ENCODE measurements at places on chromosomes 4 and X.

GRCh38 chr4:125642645-125643044 lies 327.9 kb downstream of the FAT4 start:
- no peak for DNase-seq

- DNase-seq: no peak
Observed at GRCh38 chr4:65083076-65083475, 587.2 kb downstream of the EPHA5 start.

DNA sequence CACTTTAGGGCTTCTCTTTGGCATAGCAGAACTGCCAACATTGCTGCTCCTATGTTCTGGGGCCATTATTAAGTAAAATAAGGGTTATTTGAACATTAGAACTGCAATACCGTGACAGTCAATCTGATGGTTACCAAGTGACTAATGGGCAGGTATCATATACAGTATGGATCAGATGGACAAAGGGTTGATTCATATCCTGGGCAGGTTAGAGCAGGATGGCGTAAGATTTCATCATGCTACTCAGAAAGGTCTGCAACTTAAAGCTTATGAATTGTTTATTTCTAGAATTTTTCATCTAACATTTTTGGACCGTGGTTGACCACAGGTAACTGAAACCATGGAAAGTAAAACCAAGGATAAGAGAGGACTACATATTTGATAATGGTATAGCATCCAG lies 40.9 kb downstream of the BRCC3 start:
- no peak for DNase-seq

- DNase-seq: no peak
Observed at GRCh38 chrX:46234775-46235174, 310.4 kb downstream of the ZNF674 start.

DNA sequence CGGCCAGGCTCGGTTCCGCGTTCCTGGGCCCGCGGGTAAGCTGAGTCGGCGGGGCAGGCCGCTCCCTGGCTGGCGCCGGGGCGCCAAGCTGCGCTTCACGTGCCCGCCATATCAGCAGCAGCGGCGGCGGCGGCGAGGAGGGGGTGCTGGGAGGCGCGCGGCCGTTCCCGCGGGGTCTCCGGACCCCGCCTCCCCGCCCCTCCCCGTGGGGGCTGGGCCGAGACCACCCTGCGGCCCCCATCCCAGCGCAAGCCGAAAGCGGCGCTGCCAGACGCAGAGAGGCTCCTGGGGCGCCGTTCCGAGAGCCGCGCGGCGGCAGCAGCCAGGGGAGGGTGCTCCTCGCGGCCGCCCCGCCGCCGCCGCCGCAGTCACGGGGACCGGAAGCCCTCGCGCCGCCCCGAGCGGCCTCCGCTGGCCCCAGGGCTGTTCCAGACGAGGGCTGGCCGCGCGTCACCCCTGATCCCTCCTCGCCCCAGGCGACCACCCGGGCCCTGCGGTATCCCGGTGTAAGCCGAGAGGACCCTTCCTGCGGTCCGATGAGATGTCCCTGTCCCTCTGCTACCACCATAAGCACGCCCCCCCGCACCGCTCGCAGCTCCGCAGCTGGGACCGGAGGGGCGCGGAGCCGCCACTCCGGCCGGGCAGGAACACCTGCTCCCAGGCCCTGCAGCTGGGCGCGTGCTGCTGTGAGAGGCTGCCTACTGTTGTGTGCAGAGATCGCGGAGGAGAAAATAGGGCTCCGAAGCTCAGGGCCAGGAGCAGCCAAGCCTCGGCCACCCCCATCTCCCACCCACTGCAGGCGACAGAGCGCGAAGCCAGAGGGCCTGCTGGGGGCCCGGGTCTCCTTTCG lies 7.5 kb upstream of the BCOR start:
- peak; percentile 73 for DNase-seq

DNA sequence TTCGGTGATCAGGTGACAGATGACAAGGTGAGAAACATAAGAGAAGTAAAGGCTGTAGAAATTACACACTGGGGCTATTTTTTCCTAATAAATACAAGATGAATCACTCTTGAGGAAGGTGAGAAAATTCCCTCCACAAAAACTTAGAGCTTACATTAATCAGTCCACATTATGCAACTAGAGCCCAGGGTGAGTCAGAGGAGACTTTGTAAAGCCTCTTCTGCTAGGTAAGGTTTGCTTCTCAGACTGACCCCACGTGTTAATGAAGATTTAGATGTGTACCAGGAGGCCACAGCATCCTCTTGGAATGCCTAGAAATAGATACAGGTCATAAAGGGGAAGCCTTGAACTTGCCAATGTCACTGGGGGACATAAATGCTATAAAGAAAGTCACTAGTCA lies 396.0 kb upstream of the SMIM31 start:
- DNase-seq: peak; percentile 6

GRCh38 chr4:2798399-2799223 lies 5.7 kb downstream of the SH3BP2 start:
- no peak for DNase-seq

GRCh38 chr4:122481766-122482405 lies 25.4 kb upstream of the IL2 start:
- peak; percentile 14 for DNase-seq

GRCh38 chr4:54400802-54401201 lies 171.7 kb downstream of the PDGFRA start:
- DNase-seq: no peak

DNA sequence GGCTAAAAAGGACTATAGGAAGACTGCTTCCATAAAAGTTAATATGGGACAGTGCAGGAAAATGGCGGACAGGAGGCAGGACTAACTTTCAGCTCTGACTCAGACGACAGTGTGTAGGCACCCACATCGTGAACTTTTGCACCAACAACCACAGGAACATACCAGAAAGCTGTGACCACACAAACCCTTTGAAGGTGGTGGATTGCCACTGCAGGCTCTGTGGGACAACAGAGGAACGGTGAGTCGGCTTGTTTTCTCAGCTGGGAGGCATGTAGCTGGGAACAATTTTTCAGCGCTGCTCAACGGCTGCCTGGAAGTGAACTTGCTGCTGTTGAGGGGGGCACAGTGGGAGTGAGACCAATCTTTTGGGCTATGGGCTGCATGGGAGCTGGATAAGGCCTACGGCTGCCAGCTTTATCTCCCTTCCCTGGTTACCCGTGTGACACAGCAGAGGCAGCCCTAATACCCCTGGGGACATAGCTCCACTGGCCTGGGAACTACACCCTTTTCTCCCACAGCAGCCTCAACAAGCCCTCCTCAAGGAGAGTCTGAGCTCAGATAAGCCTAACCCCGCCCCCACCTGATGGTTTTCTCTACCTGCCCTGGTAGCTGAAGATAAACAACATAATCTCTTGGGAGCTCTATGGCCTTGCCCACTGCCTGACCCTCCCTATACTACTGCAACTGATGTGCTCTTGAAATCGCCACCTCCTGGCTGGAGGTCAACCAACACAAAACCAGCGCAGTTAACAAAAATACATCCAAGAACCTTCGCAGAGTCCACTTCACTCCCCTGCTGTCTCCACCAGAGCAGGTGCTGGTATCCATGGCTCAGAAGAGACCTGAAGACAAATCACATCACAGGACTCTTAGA lies 1537.0 kb downstream of the C4orf33 start:
- DNase-seq: no peak

DNA sequence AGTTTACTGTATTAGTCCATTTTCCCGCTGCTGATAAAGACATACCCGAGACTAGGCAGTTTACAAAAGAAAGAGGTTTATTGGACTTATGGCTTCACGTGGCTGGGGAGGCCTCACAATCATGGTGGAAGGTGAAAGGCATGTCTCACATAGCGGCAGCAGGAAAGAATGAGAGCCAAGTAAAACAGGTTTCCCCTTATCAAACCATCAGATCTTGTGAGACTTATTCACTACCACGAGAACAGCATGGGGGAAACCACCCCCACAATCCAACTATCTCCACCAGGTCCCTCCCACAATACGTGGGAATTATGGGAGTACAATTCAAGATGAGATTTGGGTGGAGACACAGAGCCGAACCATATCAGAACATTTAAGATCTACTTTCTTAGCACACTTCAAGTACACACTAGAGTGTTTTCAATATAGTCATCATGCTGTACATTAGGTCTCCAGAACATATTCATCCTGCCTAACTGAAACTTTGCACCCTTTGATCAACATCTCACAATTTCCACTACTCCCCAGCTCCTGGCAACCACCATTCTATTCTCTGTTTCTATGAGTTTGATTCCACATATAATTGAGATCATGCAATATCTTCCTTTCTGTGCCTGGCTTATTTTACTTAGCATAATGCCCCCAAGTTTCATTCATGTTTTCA lies 341.0 kb downstream of the ARHGAP24 start:
- no peak for DNase-seq

DNA sequence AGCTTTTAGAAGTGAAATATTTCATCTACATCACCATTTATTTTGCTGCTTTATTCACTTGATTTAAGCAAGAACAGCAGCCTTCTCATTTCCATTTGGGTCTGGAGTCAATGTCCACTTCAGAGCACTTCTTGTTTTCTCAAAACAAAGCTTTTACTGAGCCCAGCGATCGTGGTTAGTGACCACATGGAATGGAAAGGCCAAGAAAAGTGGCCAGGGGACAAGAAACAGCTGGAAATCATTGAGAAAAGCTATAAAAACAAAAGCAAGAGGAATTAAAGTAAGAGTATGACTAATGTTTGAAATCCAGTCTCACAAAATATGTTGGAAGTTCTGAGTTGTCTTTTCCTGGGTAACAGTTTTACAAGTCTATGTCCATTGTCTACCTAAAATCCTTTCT lies 328.4 kb upstream of the INTU start:
- no peak for DNase-seq

DNA sequence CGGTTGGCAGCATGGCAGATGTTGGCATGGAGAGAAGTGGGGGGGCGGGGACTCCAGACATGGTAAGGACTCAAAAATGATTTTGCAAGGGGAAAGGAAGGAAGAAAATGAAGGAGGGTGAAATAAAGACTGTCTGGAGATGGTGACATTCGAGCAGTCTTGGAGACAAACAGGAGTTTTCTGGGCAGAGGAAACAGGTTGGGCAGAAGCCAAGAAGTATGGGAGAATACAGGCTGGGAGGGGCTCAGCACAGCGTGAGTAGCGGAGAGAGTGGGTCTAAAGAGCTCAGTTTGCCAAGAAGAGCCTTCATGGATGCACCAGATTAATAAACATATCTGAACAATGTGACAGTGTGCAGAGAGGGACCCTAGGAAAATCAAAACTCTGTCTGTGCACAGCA lies 13.3 kb upstream of the CRMP1 start:
- no peak for DNase-seq

DNA sequence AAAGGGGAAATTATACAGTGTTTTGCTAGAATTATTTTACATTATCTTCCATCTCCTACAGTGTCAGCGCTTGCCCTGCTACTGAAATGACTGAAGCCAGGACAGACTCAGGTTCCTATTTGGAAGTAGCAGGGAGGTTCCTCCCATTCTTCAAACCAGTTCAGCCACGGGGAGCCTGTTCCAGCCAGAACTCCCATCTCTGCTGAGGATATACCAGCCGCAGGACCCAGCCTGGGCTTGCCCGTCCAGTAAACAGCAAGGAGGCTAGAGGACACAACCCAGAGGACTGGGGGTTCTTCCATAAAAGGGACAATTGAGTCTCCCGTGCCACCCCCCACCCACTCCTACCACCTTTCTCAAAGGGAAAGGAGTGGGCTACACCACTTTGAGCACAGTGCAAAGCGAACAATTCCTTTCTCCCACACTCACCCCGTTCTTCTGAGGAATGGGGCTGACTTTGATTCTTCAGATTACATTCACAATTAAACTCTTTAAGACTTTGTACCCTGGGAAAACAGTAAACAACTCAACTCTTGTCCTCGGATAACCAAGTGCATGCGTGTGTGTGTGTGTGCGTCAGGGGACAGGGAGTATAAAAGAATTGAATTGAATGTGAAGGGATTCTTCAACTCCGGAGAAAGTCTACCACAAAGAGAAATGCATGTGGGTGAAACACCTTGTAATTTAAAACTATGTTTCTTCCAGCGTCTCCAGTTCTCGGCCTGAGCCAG lies 31.0 kb upstream of the PPARGC1A start:
- DNase-seq: no peak
